ENCODE measurements at places on chromosomes 6 and 20. TPM values are rescaled to one million over a fixed set of nuclear protein-coding genes. Genes with fewer than 3 reads are reported as not detected.

Gene PPARD
- total RNA-seq: 6.3 TPM

Gene KCNK15
- 0.74 TPM for total RNA-seq

Gene FAM162B
- not detected for total RNA-seq

Gene MYMX
- not detected for total RNA-seq

Gene GMEB2
- total RNA-seq: 10.5 TPM

Gene NRSN1
- total RNA-seq: not detected

Gene LINC00237
- not detected for total RNA-seq

Gene HCK
- 0.12 TPM for total RNA-seq

Gene RIN2
- total RNA-seq: 29.8 TPM

Gene ADAM33
- total RNA-seq: 0.03 TPM

Gene NCOA3
- total RNA-seq: 39.8 TPM

Gene MUCL3
- total RNA-seq: 0.06 TPM

Gene PSMF1
- 215 TPM for total RNA-seq

Gene NNAT
- total RNA-seq: not detected

Gene NMBR
- not detected for total RNA-seq

Gene TFAP2C
- 16.7 TPM for total RNA-seq

Gene SH3BGRL2
- 0.24 TPM for total RNA-seq

Gene OR2H1
- total RNA-seq: not detected

Gene C20orf96
- 11.9 TPM for total RNA-seq

Gene FAM120B
- total RNA-seq: 10.5 TPM

Gene ADGRB3
- not detected for total RNA-seq

Gene VGLL2
- total RNA-seq: not detected

Gene ARMC2
- 2.8 TPM for total RNA-seq

All from A549 treated with CORT108297 at 1 μM for 4 hours (cell line).